ENCODE measurements at places on chromosomes 7 and 10. TPM values are rescaled to one million over a fixed set of nuclear protein-coding genes. Genes with fewer than 3 reads are reported as not detected.

GRCh38 chr10:77079592-77080300, 557.9 kb downstream of the KCNMA1 start:
- DNase-seq = peak; percentile 20

Gene CDH23
- polyA plus RNA-seq = 3.4 TPM

GRCh38 chr7:91266689-91267090, 2.5 kb downstream of the FZD1 start:
- peak; percentile 37 for DNase-seq

GRCh38 chr10:6416892-6417512, 163.1 kb downstream of the PRKCQ start:
- DNase-seq = peak; percentile 75

DNA sequence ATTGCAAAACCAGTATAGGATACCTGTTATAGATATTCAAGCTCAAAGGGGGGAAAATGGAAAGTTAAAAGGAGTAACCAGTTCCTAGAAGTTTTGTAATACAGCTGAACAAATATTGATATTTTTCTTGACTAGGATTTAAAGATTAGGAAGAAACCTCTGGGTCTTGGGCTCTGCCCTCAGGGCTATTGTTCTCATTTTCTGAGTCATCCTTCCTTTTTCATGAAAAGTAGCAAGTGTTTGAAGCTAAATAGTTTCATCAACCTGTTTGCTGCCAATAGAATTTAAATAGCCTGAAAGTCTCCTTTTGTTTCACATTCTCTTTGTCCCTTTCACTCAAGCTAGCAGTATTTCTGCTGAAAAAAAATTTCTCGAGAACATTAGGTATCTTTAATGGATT, 1061.1 kb upstream of the GHITM start:
- DNase-seq = peak; percentile 1

GRCh38 chr10:118960157-118961090, 69.1 kb upstream of the NANOS1 start:
- peak; percentile 90 for DNase-seq

GRCh38 chr10:73586583-73586984, 4.6 kb downstream of the USP54 start:
- DNase-seq = peak; percentile 77

GRCh38 chr10:79293841-79294581, 53.3 kb upstream of the PPIF start:
- peak; percentile 71 for DNase-seq

Measured in muscle of leg (tissue), 16 donors.